ENCODE measurements at places on chromosomes 16 and 17.

GRCh38 chr16:58518083-58518979 lies 3.0 kb downstream of the SETD6 start:
- no peak for DNase-seq

DNA sequence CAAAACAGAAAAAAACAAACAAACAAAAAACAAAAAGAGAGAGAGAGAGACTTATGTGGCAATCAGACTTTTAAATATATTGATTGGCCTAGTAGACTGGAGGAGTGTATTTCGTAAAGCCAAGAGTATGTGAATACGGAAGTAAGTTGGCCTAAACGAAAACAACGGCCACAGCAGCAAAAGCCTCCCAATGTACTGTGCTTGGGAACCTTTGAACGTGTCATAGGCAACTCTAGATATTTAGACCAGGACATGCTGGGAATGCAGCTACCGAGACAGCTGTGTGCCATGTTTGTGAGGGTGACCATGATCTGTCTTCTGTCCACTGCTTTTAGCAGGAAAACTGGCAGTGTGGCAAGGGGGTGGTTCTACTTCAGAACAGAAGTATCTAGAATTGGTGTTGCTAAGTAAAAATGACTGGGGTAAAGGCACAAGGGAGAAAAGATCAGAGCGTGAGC lies 7.4 kb downstream of the MAF start:
- no peak for DNase-seq

- peak; percentile 10 for DNase-seq
Measured at GRCh38 chr17:34979650-34980352, 511 bp upstream of the LIG3 start.

DNA sequence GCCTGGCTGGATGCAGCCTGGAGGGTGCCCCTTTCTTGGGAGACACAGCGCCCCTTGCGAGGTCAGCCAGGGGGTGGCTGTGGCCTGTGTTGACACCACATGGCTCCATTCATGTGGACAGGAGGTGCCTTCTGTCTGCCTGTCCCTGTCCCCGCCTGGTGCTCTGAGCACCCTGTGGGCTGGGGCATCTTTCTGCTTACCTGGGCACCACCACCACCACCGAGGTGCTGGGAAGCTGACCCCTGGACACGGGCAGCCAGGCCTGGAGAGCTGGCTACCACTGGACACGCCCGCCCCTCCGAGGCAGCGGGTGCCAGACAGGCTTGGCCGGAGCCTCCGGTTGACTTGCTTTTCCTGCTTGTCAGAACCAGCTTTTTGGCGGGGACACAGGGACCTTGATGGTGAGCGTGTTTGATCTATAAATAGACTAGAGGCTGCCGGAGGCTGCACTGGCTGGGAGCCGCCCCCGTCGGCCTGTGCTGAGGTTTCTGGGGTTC lies 121.3 kb upstream of the GSE1 start:
- DNase-seq = no peak

GRCh38 chr16:82881516-82881915 lies 254.7 kb downstream of the CDH13 start:
- DNase-seq = no peak

GRCh38 chr17:57895382-57896060 lies 45.7 kb upstream of the MRPS23 start:
- DNase-seq = no peak

DNA sequence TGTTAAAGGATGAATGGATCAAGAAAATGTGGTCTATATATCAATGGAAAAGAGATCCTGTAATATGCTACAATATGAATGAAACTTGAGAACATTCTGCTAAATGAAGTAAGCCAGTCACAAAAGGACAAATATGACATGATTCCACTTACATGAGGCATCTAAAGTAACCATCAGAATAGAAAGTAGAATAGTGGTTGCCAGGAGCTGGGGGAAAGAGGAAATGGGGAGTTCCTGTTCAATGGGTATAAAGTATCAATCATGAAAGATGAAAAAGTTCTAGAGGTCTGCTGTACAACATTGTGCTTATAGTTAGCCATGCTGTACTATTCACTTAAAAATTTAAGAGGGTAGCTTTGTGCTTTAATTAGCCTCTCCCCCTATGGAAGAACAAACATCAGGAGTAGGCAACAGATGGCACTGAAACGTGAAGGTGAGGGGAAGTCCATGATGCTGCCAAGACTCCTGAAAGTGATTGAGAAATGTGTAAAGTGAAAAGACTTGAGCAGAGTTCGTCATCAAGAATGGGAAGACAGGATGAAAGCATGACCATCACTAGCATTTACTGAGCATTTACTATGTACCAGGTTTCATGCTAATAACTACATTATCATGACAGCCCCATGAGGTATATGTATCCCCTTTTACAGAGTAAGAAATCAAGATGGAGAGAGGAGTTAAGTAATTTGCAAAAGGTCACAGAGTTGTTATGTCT lies 167.2 kb downstream of the CYB561 start:
- DNase-seq = no peak

- DNase-seq = no peak
Measured at GRCh38 chr16:75045424-75045823, 46.6 kb downstream of the ZNRF1 start.

DNA sequence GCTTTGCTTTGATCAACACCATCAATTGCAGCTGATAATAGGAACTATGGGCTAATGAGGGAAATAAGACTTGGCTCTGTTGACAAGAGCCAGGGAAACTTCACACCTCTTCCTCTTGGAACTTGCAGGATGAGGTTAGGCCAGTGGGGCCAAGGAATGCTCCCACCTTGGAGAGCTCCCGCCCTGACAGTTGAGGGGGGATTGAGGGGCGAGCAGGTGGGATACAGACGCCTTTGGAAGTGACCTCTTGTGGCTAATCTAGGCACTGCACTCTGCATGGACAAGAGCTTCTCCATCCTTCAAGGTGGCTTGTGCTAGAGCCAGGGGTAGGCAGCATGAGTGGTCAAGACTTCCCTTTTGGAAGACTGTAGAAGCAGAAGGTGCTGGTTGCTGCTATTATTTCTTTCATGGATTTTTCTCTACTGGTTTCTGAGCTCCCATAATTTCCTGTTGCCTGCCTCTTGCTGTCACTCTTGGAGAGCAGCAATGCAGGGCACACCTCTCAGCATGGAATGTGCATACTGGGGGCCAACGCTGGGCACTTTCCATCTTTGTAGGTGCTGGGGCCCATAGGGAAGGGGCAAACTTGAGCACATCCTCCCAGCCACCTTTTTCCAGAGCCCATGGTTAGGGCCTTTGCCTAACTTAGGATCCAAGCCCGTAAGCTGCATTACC lies 2.3 kb upstream of the PHF12 start:
- peak; percentile 26 for DNase-seq

GRCh38 chr17:74786431-74787055 lies 10.4 kb upstream of the NAT9 start:
- DNase-seq = no peak

DNA sequence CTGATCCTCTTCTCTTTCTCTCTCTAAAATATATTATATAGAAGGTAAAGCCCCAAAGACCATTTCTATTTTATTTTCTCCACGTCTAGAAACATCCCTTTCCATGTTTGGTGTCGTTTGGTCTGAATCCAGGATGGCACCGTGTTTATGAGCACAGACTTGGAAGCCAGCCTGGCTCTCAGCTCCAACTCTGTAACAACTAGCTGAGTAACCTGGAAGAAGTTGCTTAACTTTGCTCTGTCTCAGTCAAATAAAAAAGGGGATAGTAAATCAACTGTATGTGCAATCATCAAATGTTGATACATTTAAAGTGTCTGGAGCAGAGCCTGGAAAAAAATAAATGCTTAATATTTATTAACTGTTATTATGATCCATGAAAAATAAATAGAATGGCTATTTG lies 249.8 kb upstream of the MAF start:
- no peak for DNase-seq

- DNase-seq = no peak
Measured at GRCh38 chr17:9928601-9929333, 23.7 kb upstream of the RCVRN start.

GRCh38 chr17:74970395-74970794 lies 2.2 kb downstream of the HID1 start:
- no peak for DNase-seq

- no peak for DNase-seq
Measured at GRCh38 chr16:64654178-64654577, 467.7 kb downstream of the CDH11 start.

DNA sequence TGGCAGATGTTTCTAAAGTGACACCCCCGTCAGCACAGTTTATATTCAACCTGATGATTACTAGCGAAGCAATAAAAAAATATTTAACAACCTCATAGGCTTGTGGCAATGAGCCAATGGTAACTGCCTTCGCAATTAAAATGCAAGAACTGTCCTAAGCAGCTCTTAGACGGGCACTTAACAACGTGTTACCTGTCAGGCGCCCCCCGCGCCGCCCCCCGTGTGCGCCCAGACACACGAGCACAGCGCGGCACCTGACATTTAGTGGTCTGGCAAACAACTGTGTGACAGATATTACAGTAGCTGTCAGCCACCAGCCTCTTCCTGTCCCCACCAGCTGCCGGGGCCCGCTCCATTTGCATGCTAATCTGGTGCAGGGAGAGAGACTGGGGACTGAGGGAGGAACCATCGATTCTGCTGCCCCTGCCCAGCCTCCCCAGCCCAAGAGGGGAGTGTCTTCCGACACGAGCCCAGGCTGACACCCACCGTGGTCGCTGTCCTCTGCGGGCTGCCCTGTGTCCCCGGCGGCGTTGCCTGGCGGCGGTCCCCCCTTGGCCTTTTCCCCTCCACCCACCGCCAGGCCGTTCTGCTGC lies 12.7 kb downstream of the NDUFAF8 start:
- DNase-seq = peak; percentile 95

GRCh38 chr16:67329901-67330300 lies 3.3 kb downstream of the LRRC36 start:
- no peak for DNase-seq

GRCh38 chr17:34917381-34917780 lies 43.9 kb downstream of the CCT6B start:
- DNase-seq = no peak

DNA sequence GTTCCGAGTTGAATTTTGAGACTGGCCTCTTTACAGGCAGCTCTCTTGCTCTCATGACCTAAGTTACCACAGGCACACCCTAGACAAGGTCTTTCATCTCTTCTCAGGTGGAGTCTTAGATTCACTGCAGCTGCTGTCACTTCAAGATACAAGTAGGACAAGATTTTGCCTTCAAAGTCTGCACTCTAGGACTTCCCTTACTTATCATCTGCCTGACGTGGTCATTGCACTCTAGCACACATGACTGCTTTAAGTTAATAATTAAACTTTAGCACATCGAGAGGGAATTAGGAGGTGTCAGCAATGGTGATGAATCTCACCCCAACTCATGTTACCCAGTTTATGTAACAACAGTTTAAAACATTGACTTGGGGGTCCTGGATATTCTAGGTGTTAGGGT lies 25.6 kb downstream of the RNF135 start:
- DNase-seq = no peak

DNA sequence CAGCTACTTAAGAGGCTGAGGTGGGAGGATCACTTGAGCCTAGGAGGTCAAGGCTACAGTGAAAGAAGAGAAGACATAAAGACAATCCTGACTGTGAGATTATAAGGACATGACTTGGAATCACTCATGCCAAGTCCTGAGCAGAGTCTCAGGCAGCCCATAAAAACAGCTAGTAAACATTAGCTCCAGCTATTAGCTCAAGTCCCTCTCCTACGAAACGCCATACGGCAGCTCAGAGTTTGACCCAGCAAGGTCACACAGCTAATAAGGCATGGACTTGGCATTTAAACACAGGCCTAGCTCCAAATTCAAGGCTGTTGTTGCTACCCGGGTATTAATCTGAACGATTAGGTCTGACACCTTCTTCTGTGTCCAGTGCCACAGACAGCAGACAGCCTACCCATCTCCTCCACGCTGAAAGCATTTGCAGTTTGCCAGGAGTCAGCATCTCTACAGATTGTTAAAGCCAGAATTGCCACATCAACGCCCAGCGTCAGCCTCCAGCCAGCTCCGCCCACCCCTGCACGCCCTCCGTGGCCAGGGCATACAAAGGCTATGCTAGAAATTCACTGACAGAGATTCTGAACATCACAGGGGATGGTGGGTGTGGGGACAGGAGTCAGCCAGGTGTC lies 9.9 kb upstream of the TMEM114 start:
- no peak for DNase-seq

- DNase-seq = no peak
Measured at GRCh38 chr16:17374668-17375255, 96.0 kb downstream of the XYLT1 start.

DNA sequence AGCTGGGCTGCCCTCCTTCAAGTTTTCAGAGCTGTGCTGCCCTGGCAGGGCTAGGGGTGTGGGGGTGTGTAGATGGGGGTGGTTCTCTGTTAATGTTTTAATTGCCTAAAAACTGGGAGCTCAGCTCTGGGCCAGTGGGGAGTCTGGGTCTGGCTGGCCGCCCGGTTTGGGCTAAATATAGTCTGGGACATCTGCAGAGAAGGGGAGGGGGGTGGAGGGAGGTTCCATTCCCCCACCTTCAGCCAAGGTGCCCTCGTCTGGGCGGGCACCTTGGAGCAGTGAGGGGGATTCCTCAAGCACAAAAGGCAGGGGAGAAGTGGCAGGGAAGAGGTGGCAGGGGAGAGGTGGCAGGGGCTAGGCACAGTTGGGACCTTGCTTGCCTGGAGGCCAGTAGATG lies 13.0 kb downstream of the RARA start:
- DNase-seq = no peak

GRCh38 chr16:6146874-6147425 lies 1049.4 kb upstream of the EEF2KMT start:
- no peak for DNase-seq

GRCh38 chr16:50139580-50139979 lies 13.5 kb upstream of the TENT4B start:
- DNase-seq = no peak

DNA sequence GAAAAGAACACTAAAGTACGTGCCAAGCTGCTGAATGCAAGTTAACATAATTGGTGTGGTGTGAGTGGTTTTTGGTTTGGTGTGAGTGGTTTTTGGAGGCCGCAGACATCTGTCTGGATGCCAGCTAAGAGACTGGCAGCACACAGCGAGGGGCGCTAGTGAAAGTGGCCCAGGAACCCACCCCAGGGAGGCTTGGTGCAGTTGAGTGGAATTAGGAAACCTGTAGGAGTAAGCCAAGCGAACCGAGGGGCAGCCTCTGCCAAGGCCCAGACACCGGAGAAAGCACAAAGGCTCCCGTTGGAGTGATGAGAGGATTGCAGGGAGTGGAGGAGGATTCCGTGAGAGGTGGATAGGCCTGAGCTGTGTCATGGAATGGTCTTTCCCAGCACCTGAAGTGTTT lies 24.6 kb upstream of the SLC5A11 start:
- DNase-seq = no peak

- DNase-seq = no peak
Measured at GRCh38 chr16:78443542-78444364, 344.3 kb downstream of the WWOX start.

Data from NCI-H1092 treated with DMSO at 0.1 percent for 48 hours (cell line).